ENCODE measurements at places on chromosomes 6 and 20. TPM values are rescaled to one million over a fixed set of nuclear protein-coding genes. Genes with fewer than 3 reads are reported as not detected.

The IBTK gene
- 34.3 TPM for total RNA-seq

The MAP7 gene
- 0.73 TPM for total RNA-seq

DNA sequence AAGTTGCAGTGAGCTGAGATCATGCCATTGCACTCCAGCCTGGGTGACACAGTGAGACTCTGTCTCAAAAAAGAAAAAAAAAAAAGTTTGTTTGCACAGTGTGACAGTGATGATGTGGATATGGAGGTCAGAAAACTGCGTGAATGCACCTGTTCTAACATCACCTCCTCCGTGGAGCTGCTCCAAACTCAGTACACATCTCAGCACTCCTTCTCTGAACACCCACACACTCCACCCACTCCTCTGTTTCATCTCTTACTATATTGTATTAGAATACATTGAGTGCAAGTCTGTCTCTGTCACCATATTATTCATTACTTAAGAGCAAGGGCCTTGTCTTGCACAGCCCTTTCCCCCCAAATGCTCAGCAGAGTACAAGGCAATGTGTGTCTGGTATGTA is 51.5 kb upstream of the ENPP4 start:
- no peak for DNase-seq

- DNase-seq: no peak
Measured at GRCh38 chr6:157079771-157080170, 243.5 kb downstream of the TMEM242 start.

- DNase-seq: no peak
Measured at GRCh38 chr20:54172532-54172855, 1.3 kb downstream of the CYP24A1 start.

The PTCHD4 gene
- not detected for total RNA-seq

The CTCFL gene
- total RNA-seq: not detected

DNA sequence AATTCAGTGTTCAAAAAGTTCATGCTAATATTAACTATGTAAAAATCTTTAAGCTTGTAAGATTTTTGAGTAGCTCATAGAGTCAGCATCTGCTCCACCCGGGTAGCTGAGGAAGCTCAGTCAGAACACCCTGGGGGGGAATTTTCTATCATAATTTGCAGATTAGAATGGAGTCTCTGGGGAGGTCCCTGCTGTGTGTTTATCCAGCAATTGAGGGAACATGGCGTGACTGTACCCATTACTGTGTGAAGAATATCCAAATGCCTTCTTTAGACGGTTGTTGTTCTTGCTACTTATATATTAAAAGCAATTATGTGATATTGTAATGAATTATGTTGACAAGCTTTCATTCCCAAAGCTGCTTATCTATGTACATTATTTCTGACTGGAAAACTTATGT is 64.8 kb downstream of the AIG1 start:
- DNase-seq: no peak
